ENCODE measurements at places on chromosomes 5 and 9.

GRCh38 chr5:76836585-76836984 lies 13.2 kb upstream of the S100Z start:
- DNase-seq: no peak

- peak; percentile 20 for DNase-seq
These were observed 1.0 kb upstream of the PTBP3 start for GRCh38 chr9:112334432-112334841.

GRCh38 chr5:141771031-141771430 lies 89.0 kb upstream of the ARAP3 start:
- peak; percentile 30 for DNase-seq

GRCh38 chr5:11596185-11596584 lies 308.1 kb downstream of the CTNND2 start:
- no peak for DNase-seq

- peak; percentile 32 for DNase-seq
These were observed 19.5 kb upstream of the B4GALT1 start for GRCh38 chr9:33186457-33187168.

DNA sequence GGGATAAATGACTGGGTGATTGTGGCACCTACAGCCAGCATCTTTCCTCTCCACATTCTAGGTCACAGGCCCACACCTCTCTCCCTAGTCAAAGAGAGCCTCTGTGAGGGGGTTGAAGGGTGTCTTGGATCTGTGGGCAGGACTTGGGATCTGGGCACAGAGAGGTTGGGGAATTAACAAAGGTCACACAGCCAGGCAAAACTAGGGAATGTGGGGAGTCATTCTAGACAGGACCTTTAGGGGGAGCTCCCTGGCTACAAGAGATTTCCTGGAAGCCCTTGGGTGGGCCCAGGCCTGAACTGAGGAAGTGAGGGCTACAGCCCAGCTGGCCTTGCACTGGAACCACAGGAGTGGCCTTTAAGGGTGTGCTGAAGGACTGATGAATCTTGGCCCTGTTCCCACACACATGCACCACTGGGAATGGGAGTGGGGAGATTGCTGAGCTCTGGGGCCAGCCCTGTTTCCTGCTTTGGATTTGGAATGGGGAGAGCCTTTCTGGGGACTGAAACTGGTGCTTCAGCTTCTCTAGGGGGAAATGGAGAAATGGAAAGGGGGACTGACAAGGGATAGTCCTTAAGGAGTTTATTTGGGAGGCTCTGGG lies 12.4 kb upstream of the CXXC5 start:
- DNase-seq: peak; percentile 76

GRCh38 chr5:133121611-133122150 lies 69.9 kb downstream of the HSPA4 start:
- no peak for DNase-seq

DNA sequence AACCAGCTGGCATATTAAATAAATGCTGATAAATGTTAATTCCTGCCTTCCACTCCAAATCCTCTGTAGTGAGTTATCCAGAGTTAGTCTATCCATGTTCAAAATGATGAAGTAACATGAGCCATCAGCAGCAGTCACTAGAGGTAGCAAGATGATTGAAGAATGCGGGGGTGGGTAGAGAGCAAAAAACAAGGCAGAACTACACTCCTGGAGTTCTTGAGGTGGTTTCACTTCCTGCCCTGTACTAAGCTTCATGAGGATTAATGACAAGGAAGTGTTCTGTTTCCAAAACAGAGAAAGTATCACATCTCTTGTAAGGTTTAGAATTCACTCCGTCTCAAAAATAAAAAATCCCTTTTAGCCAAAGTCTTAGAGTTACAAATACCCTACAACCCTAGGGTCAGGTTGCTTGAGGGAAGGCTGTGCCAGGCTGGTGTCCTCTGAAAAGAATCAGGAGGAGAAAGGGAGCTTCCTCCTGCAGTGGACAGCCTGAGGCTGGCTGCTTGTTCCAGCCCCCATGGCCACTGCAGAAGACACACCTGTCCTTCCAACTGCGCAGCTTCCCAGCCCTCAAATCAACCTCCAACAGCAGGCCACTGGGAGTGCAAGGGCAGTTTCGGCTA lies 180.2 kb downstream of the DENND1A start:
- no peak for DNase-seq

DNA sequence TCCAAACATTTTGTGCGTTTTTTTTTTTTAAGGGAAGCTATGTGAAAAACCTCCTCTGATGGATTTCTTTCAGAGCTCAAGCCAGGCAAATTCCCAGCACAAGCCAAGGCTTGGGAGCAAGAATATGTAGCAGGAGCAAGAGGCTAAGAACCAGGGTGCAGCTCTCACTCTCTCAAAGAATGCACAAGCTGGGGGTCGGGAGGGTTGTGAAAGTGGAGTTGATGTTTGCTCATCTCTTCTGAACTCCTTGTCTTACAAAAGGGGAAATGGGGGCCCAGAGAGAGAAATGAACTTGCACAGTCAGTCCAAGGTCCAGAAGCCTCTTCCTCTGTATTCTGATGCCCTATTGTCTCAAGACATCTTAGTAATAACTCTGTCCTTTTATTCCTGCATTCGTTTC lies 7.7 kb upstream of the TRAF1 start:
- no peak for DNase-seq

DNA sequence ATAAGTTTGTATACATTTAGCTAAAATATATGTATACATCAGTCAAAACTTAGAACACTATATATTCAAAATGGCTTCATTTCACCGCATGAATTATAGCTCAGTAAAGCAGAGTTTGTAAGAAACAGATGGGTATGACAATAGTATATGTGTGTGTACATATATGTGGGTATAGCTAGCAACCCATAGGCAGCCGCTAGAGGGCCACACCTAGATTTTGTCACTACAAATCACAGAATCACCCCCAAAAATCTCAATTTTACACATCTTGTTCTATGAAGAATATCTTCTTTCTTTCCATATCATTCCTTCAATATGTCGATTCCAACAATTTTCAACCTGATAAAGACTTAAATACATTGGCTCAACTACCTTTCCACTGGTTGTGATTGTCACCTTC lies 357.8 kb upstream of the CCNG1 start:
- no peak for DNase-seq

- no peak for DNase-seq
These were observed 18.1 kb downstream of the CNTFR start for GRCh38 chr9:34571481-34571810.

DNA sequence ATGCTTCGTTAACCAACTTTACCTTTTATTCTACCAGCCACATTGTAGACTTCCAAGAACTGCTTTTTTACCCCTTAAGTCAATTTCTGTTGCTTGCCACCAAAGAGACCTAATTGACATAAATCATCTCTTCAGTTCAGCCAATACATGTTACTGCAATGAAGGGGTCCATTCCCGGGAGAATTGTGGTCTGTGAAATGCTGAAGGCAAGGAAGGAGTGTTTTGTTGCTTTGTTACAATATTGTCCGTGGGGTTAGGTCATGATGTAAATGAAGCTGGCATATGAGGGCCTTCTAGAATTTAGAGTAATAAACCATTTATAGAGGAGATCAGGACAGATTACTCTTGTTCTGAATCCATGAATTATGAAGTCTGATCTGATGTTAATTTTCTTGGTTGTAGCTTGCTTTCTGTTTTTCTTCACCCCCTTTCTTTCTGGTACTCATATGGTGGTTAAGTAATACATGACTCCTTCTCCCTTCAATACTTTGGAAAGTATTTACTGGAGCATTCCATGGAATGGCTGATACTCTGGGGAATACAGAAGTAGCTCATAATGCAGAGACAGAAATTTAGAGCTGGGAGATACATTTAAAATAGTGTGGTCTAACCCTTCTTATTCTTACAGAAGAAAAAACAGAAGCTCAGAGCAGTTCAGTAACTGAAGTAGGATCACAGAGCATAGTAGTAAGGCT lies 297.0 kb upstream of the CLINT1 start:
- no peak for DNase-seq

- DNase-seq: no peak
These were observed 145.5 kb downstream of the ERCC6L2 start for GRCh38 chr9:96020792-96021550.

All from K562 (cell line).